Dorsolateral prefrontal cortex (tissue), 122 donors: ENCODE measurements at places on chromosomes 13 and 19.
A peak's percentile ranks its signal among the peaks of the same experiment; 100 is the strongest.

GRCh38 chr19:30320916-30321315, 51.3 kb upstream of the ZNF536 start:
- DNase-seq: no peak

- DNase-seq: no peak
Measured at GRCh38 chr19:27780367-27781075, 1432.4 kb downstream of the UQCRFS1 start.

DNA sequence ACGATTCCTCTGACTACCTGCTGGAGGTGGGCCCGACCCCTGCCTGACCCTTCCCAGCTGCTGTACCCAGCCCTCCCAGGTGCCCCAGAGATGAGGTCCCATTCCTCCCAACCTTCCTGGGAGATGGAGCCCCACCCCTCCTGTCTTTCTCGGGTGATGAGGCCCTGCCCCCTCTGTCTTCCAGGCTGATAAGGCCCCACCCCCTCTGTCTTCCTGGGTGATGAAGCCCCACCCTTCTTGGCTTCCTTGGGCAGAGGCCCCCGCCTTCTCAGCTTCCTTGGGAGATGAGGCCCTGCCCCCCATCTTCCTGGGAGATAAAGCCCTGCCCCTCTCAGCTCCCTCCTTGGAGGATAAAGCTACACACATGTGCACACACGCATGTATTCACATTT, 47.9 kb downstream of the CERS4 start:
- DNase-seq: no peak

DNA sequence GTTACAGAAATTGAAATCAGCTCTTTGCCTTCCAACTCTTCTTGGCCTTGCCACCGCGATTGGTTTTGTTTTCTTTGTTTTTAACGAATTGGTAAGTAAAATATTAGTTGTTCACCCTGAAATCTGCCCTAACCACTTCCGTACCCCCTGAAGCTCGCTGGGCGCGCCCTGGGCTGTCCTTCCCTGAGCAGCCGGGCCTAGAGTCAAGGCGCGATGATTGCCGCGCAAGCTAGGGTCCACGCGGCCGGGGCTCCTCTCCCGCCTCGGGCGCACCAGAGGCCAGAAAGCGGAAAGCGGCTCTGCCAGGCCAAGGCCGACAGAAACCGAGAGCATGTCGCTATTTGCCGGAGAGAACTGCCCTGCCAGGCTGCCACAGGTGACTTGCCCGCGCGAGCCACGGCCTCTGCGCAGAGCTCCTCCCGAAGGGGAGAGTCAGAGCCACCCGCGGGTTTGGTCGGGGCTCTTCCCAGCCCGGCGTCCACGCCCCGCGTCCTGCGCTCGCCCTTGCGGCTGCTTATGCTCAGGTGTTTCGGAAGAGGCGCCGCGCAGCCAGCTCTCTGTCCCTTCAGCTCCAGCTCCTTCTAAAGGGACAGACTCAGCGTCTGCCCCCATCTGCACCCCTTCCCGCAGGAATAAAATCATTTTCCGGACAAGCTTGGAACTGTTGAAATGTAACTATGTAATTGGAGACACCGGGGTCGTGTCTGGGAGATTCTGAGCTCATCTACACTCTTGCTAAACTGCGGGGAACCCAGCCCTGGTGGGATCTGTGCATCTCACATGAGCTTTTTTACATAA, 6.6 kb upstream of the CDX2 start:
- no peak for DNase-seq

GRCh38 chr13:30856005-30856790, 49.9 kb upstream of the MEDAG start:
- DNase-seq: no peak

DNA sequence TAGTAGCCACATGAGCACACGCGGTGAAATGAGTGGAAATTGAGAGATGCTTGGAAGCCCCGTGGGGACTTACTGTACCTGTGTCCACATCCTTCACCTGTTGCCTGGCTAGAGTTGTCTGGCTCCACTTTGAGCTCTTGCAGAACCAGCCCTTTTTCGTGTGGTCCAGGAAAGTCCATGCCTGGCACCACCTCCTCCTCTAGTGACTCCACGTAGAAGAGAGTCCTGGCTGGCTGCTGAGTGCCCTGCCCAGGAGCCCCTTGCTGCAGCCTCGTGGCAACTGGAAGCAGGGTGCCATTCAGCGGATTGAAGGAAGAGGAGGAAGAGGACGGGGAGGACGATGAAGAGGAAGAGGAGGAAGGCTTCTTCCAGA, 515 bp upstream of the ATXN8OS start:
- DNase-seq: no peak

GRCh38 chr19:33332248-33332647, 29.9 kb upstream of the CEBPA start:
- no peak for DNase-seq

GRCh38 chr13:69324090-69324886, 783.3 kb upstream of the ATXN8OS start:
- no peak for DNase-seq

DNA sequence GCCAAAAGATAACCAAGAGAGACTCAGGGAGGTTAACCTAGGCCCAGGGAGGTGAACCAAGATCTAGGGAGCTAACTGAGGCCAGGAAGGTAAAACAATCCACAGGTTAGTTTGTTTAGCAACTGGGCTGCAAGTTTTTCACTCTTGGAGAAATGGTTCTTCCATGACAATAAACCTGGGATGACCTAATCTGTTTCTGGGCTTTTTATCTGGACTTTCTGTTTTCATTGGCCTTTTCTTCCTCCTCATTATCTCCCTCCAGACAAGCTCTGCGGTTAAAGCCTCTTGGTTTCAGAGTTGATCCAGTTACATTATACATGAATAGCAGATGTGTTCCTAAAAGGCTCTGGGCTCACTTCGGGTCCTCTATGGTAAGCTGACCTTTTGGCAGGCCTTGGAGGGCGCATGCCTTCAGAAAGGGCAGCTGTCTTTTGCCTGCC, 44.2 kb downstream of the PCDH8 start:
- DNase-seq: no peak

- no peak for DNase-seq
Measured at GRCh38 chr19:1747285-1748114, 5.8 kb upstream of the ONECUT3 start.

- DNase-seq: peak; percentile 86
Measured at GRCh38 chr19:52637718-52638585, at the start of gene ZNF83. Gene ZNF83, minus strand, starts transcription at chr19:52638355.

DNA sequence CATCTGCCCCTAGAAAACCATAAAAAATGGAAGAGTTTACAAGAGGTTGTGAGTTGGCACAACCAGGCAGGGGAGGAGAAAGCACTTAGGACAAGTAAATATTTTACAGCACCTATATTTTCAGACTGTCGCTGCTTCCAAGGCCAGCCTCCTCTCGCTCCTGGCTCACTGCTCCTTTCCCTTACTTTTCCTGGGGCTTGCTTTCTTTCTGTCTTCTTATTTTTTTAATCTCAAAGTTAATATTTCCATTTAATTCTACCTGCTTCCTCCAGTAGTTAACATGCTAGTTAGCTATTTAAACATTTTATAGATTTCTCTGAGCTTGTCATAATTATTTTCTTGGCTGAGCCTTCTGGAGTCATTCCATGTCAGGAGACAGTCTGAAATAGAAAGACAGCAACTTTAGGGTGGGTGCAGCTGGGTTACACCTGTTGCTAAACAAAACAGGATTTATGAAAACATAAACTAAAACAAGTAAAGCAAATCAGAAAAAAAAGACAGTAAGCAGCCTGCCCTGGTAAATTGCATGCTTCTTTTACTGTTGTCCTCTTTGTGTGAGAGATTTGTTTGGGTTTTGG, 330.1 kb downstream of the DLEU7 start:
- DNase-seq: no peak

- DNase-seq: no peak
Measured at GRCh38 chr13:58434943-58435342, 803.4 kb downstream of the PCDH17 start.

- no peak for DNase-seq
Measured at GRCh38 chr19:49685845-49686332, 3.5 kb upstream of the ADM5 start.

DNA sequence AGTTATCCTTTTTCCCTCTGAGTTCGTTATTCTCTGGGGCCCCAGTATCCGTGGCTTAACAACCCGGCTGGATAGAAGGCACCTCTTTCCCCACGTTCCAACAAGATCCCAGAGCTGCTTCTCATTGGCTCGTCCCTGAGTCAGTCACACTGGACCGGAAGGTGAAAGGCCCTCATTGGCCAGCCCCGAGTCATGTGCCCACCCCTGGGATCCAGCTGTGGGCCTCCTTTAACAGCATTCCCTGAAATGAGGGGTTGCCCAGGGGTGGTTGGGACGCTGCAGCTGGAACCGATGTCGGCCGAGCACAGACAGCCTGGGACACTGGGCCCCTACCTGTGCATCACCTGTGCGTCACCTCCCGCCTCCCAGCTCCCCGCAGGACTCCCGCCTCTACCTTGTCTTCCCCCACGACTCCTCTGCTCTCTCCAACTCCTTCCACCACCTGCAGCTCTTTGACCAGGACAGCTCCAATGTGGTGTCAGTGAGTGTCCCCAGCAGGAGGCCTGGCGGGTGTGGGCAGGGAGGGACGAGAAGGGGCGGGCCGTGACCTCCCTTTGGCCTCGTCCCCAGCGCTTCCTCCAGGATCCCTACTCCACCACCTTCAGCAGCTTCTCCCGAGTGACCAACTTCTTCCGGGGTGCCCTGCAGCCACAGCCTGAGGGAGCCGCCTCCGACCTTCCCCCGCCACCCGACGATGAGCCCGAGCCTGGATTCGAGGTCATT, 4.3 kb downstream of the TBC1D17 start:
- DNase-seq: no peak

DNA sequence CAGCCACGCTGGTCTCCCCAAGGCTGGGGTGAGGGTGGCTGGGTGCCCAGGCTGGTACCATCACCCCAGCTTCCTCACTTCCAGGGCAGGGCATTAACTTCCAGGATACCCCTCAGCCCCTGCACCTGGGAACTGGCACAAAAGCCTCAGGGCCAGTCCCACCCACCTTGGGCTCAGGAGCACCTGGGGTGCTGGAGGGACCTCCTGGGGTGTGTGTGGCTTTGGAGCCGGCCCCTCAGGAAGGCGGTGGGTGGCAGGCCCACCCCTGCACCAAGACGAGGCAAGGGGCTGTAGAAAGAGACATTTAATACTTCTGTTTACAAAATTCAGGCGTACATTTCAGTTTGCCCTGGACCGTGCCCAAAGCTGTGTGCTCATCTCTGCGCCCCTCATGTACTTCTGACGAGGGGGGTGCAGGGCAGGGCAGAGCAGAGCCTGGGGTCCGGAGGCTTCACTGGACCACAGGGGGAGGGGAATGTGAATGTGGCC, 16.8 kb downstream of the MPND start:
- DNase-seq: no peak

GRCh38 chr13:111506621-111507020, 186.2 kb downstream of the TEX29 start:
- no peak for DNase-seq

DNA sequence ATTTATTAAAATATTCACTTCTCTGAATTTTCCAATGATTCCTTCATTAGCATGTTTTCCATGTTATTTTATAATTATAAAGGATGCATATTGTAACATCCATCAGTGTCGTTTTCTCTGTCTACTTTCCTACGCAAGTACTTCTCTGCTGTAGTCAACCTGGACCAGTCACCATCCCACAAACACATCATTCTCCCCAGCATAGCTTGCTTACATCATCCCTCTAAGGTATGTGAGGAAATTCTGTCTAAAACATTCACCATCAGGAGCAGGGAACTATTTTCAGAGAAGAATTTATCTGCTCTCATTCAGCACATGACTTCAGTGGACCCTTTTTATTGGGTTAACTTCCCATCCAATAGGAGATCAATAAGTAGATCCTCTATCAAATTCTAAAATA, 806.1 kb upstream of the ARGLU1 start:
- no peak for DNase-seq

GRCh38 chr19:30374539-30374864, 2.3 kb downstream of the ZNF536 start:
- DNase-seq: no peak

DNA sequence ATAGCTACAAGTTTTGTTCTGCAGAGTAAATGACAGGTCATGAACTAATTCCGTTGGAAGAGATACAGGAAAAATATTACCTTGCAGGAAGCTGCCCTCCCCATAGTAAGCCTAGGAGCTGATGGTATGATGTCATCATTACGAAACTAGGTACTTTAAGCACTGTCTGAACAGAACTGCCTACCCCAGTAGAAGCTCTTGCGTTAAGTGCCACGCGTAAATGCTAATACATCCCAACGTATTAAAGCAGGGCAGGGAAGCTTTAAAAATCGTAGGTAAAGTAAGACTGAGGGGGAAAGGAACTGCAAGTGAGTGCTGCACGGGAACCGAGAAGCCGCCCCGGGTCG, 572 bp downstream of the UGGT2 start:
- DNase-seq: no peak

DNA sequence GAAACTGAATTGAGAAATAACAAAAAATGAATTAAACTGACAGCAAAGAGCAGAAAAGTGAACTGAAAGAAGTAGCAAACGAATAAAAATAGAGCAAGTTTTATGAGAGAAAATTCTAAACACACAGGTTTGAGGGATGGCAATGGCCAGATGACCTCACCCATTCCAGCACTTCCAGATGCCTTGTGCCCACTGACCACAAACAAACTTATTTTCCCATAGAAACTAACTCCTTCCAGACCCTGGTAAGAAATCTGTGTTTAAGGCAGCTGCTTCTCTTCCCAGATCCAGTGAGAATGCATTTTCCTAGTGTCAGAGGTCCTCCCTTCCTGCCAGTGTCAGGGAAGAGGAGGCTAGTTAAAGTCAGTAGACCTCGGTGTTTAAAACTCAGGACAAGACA, 51.7 kb downstream of the RXFP2 start:
- DNase-seq: no peak

DNA sequence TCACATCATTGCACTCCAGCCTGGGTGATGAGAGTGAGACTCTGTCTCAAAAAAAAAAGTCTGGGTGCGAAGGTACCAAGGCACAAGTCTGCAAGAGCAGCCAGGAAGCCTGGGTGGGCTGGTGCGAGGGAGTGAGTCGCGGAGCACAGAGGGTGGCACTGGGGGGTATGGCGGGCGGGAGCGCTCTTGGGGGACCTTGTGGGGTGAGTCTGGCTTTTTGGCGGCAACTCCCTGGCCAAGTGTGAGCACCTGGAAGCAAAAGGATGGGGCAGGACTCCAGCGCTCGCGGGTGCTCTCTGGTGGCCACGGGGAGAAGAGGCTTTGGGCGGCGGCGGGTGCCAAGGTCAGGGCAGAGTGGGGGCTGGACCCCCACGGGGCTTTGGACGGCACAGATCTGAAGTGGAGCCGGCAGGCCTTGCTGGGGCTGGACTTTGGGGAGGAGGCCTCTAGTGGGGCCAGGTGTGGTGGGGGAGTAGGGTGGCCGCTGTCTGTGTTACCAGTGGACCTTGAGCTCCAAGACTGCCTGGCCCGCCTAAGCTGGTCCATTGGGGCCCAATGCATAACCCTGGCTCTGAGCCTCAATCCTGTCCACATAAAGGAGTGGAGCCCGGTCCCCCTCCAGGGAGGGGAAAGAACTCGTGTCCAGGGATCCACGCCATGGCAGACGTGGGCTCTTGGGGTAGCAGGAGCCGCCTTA, 1.6 kb downstream of the P2RY11 start:
- DNase-seq: no peak
